ENCODE measurements at places on chromosomes 4 and X.

DNA sequence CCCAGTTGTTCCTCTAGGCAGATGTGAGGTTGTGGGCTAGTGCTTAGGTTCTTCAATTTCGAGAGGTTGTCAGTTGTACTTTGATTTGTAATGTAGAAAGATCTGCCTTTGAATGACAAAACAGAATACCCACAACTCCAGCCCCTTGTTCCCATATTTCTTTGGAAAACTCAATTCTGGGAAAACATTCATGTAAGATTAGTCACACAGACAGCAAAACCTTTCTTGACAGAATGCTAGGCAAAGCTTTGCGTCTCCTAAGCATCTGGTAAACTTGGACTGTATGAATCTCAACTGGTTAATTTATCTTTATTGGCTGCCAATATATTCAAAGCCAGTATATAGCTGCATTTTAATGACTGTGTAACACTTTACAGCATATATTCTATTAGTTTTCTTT is 34.9 kb downstream of the NOCT start:
- DNase-seq, result no peak

- DNase-seq, result no peak
These were observed 50.0 kb upstream of the ZNF827 start for GRCh38 chr4:145988628-145989027.

DNA sequence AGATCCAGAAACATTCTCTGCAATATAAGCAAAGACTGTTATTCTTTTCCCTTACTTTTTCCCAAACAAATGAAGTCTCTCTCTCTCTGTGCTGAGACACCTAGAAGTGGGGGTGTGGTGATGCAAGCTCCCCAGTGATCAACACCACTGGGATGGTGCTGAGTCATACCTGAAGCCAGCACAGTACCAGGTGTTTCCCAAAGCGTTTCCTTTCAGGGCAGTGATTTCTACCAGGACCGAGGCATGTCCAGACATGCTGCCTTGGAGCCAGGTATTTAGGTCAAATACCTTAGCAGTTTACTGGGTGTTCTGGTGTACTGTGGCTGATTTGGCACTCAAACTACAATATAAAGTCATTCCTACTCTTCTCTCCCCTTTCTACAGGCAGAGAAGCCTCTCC is 726.5 kb downstream of the FAM133A start:
- DNase-seq, result no peak

GRCh38 chr4:105620640-105621323 is 68.4 kb downstream of the ARHGEF38 start:
- no peak for DNase-seq

- no peak for DNase-seq
These were observed 422.2 kb downstream of the GABRG1 start for GRCh38 chr4:45701621-45702020.

- no peak for DNase-seq
These were observed 78.5 kb downstream of the SHROOM3 start for GRCh38 chr4:76513482-76513881.
